ENCODE measurements at places on chromosomes 13 and 19.
A peak's percentile ranks its signal among the peaks of the same experiment; 100 is the strongest.

DNA sequence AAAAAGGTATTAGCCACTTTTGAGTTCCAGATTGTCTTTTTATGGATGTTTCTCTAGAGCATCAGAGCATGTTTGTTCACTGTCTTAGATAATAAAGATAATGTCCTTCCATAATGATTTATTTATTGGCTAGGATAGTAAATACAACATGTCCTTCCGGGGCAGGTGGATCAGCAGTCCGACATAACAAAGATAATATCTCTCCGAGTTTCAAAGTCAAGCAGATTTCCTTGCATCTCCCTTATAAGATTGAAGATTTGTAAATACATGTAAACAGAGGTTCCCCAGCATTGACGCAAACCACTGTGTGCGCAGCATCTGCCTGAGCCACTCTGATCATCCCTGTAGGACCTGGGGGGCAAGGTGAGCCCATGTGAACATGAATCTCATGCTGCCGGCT, 8.8 kb upstream of the KLK15 start:
- no peak for DNase-seq

- no peak for DNase-seq
Measured at GRCh38 chr13:113169277-113170272, 11.1 kb downstream of the PROZ start.

GRCh38 chr13:60355056-60355455, 42.0 kb upstream of the TDRD3 start:
- no peak for DNase-seq

DNA sequence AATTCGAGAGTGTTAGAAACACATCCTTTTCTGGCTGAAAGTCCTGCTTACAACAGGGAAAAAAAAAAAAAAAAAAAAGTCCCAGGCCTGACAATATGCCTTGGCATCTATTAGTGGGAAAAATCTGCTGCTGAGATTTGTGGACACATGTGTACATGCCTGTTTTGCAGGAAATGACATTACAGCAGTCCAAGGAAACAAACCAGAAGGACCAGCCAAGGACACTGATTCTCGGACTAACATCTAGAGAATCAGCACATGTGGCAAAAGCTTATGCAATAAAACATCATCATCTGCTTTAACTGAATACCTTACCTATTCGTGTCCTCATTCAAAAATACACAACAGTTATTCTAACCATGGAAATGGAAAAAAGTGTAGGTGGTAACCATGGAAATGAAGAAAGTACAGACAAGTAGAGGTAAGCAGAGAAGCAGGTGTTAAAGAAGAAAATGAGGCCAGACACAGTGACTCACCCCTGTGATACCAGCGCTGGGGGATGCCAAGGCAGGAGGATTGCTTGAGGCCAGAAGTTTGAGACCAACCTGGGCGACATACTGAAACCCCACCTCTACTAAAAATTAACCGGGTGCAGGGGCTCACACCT, 9.4 kb upstream of the DPY19L3 start:
- DNase-seq: no peak

- no peak for DNase-seq
Measured at GRCh38 chr13:29569253-29570050, 26.0 kb downstream of the SLC7A1 start.

GRCh38 chr19:1370579-1371361, 12.9 kb upstream of the NDUFS7 start:
- DNase-seq: no peak

DNA sequence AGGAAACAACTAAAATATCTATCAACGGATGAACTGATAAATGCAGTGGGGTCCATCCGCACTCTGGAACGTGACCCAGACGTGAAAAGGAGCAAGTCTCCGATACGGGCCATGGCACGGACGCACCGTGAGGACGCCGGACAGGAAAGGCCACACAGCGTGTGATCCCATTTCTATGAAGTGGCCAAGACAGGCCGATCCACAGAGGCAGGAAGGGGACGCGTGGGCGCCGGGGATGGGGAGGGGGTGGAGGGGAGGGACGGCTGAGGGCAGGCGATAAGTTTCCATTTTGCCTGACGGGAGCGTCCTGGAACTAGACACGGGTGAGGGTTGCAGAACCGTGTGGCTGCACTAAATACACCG, 13.8 kb downstream of the SHC2 start:
- DNase-seq: no peak

GRCh38 chr13:30731361-30732045, 3.8 kb upstream of the ALOX5AP start:
- DNase-seq: no peak

GRCh38 chr13:77991003-77991402, 72.4 kb upstream of the EDNRB start:
- no peak for DNase-seq

GRCh38 chr13:48167866-48168265, 65.1 kb upstream of the ITM2B start:
- no peak for DNase-seq

- no peak for DNase-seq
Measured at GRCh38 chr19:14097532-14098151, 7.1 kb upstream of the SAMD1 start.

DNA sequence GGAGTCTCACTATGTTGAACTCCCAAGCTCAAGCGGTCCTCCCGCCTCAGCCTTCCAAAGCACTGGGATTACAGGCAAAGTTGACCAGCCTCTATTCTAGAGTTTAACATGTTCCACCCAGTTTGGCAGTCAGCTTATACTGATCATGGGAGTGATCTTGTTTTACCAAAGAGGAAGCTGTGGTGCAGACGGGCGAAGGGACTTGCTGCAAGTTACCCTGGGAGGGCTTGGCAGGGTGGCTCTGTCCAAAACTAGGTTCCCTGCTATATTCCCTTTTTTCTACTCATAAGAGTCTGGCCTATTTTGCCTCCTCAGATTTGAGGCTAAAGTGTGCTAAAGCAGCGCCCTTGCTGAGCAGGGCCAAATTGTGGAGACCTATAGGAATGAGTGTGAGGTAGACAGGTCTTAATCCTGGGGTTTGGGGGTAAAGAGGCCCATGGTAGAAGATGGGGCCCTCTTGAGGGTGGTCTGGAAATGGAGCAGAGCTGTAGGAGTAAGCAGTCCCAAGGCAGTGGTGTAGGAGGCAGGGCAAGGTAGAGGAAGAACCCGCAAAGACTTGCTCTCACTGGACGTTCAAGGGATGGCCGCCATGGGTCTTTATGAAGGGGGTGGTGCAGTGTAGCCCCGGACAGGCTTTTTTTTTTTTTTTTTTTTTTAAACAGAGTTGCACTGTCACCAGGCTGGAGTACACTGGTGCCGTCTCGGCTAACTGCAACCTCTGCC, 3.3 kb downstream of the RPS19 start:
- DNase-seq: no peak

DNA sequence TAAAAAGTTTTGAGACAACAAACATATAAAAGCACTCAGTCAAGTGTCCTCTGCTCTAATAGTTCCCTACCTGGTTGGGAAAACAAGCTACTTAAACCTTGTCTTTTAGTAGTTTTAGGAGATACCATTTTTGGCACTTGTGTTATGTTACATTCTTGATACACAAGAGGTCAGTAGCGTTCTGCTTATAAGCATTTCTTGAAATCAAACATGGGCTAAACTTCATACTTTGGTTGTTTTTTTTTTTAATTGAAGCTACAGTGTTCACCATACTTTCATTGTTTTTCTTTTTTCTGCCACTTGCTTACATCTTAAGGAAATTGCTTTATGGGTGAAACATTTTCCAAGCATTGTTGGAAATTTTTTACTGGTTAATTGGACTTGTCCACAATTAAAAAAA, 12.9 kb downstream of the NHLRC3 start:
- peak; percentile 39 for DNase-seq

GRCh38 chr19:7018828-7019227, 2.4 kb downstream of the MBD3L2B start:
- DNase-seq: no peak

- DNase-seq: no peak
Measured at GRCh38 chr13:81929988-81930387, 1589.1 kb upstream of the SPRY2 start.

DNA sequence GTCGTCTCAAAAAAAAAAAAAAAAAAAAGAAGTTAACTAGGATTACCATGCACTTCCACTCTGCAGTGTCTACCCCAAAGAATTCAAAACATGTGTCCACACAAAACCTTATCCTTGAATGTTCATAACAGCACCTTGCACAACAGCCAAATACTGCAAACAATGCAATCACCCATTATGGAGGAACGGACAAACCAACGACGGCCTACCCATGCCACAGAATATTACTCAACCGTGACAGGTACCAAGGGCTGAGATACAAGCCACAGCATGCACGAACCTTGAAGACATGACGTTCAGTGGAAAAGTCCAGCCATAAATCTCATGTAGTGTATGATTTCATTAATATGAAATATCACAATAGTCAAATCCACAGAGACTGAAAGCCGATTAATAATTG, 3.0 kb upstream of the SHISA7 start:
- no peak for DNase-seq

DNA sequence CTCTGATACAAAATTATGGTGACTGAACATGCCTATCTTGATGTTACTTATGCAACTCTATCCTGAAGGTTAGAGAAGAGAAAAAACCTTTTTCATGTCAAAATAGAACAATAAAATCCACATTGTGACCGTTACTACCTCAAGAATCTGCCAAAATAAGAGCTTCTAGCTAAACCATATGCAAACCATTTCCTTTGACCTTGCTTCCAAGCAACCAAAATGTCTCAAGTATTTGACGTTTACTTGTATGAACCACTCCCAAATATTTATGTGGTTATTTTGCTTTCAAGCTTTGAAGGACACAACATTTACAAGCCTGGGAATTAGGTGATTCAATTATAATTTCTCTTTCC, 13.9 kb downstream of the FOXO1 start:
- DNase-seq: no peak

GRCh38 chr13:77372275-77372674, 45.4 kb upstream of the MYCBP2 start:
- DNase-seq: no peak

DNA sequence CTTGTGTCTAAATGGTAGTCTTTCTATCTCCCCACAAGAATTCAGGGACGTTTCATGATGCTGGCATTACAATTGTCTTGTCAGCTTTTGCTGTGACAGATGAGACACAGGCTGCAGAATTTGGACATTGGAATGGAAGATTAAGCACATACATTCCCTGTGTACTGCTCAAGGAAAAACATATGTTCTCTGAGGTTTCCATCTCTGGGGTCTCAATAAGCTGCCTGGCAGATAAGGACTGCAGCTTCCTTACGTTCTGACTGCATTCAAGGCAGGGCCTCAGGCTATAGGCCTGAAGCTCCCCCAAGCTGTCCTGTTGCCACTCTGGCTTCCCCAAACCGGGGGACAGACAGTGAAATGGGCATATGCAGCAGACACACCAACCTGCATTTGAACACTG, 91.3 kb upstream of the KL start:
- DNase-seq: no peak

GRCh38 chr13:77537289-77537919, 1.9 kb downstream of the SCEL start:
- DNase-seq: no peak

GRCh38 chr19:40223135-40223822, 3.2 kb downstream of the CCNP start:
- peak; percentile 58 for DNase-seq

DNA sequence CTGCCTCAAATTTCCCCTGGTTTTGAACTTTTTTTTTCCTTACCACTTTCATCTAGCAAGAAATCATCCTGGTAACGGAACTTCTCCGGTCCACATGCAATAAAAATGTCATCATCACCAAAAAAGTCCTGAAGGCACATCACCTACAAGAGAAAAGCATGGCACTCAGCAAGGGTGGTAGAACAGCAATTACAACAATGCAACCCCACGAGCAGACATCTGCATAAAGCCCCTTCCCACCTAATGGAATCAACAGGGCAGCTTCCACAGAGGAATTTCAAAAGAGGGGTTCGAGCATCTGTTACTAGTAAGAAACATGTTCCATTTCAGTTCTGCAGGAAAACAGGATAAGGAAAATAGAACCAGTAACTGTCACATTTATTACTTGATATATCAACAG, 183.9 kb downstream of the DCLK1 start:
- DNase-seq: no peak

- DNase-seq: no peak
Measured at GRCh38 chr13:98648686-98649085, 71.8 kb upstream of the STK24 start.

- DNase-seq: no peak
Measured at GRCh38 chr13:30088312-30088855, 219.0 kb downstream of the KATNAL1 start.

- DNase-seq: no peak
Measured at GRCh38 chr13:66745307-66745706, 484.8 kb downstream of the PCDH9 start.

GRCh38 chr19:56765137-56765536, 75.4 kb downstream of the PEG3 start:
- DNase-seq: no peak

- DNase-seq: no peak
Measured at GRCh38 chr13:68185444-68186141, 955.5 kb upstream of the PCDH9 start.

- DNase-seq: no peak
Measured at GRCh38 chr13:42266473-42266872, 5.5 kb upstream of the AKAP11 start.

GRCh38 chr19:53389978-53390377, 5.0 kb upstream of the ZNF765 start:
- DNase-seq: no peak

- no peak for DNase-seq
Measured at GRCh38 chr13:53873558-53873957, 844.9 kb downstream of the OLFM4 start.

DNA sequence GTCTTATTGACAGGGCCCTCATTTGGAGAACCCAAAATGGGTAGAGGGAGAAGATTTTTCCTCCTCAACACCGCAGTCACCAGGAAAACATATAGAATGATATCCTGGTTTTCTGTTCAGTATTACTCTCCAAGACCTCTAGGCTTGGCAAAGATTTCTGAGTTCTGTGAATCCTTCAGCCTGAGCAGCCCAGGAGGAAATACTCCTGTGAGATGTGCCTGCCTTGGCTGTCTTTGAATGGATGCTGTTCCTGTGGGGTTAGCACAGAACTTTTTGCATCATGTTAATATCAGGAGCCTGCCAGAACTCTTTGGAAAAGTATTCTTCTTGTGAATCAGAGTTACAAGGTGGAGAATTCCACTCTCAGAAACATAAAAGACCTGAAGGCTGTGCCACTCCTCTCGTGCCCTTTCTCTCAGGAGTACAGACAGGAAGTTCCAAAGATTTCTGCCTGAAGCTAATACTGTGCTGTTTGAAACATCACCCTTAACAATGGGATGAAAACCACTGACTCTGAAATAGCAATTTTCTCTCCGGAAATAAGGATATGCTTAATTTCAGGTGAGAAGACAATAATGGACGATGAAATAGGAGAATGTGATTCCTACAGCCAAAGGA, 520.1 kb upstream of the NBEA start:
- DNase-seq: no peak

- DNase-seq: no peak
Measured at GRCh38 chr13:79121286-79121685, 284.8 kb downstream of the RBM26 start.

DNA sequence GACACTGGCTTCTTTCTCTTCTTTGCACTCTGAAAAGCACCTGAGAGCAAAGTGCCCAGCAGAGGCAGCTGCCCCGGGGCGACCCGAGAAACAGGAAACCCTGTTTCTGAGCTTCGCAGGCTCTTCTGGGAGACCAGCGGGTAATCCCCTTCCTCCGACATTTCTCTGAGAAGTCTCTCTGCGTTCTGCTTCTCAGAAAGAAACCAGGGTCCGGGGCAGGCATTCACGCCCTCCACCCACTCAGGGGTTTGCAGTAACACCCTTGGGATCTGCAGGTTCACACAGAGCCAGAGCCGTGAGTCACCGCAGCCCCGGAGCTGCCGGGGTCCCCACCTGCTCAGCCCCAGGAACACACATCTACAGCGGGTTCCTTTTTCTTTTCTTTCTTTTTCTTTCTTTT, 86.0 kb downstream of the GADD45B start:
- peak; percentile 73 for DNase-seq
